Osteoblast (primary cell): ENCODE measurements at places on chromosomes 1 and 21. TPM values are rescaled to one million over a fixed set of nuclear protein-coding genes. Genes with fewer than 3 reads are reported as not detected.

The CENPF gene
- total RNA-seq = 8.3 and 8.5 TPM in 2 replicates

The RYR2 gene
- not detected in 2 replicates for total RNA-seq

The HSD3B2 gene
- not detected in 2 replicates for total RNA-seq

The TP73 gene
- total RNA-seq = not detected in 2 replicates

The FCRL2 gene
- total RNA-seq = not detected in 2 replicates

The MIXL1 gene
- 0.29 TPM in 1 of 2 replicates, not detected in the other for total RNA-seq

The C1QB gene
- total RNA-seq = 0.72 TPM in 1 of 2 replicates, not detected in the other

The UBIAD1 gene
- 10.5 and 11.8 TPM in 2 replicates for total RNA-seq

The SYNC gene
- 129 and 139 TPM in 2 replicates for total RNA-seq

The ACTL8 gene
- total RNA-seq = not detected in 2 replicates

The MAN1C1 gene
- total RNA-seq = 16.3 and 28.0 TPM in 2 replicates

The TMEM269 gene
- under 0.01 TPM in 2 replicates for total RNA-seq

The CYP4A22 gene
- not detected in 2 replicates for total RNA-seq

The CNIH3 gene
- 3.6 and 9.7 TPM in 2 replicates for total RNA-seq

The AGMAT gene
- total RNA-seq = 2.2 and 2.7 TPM in 2 replicates

The LORICRIN gene
- not detected in 2 replicates for total RNA-seq

The TNNT2 gene
- total RNA-seq = not detected in 2 replicates

The SIK1 gene
- 3.2 and 3.3 TPM in 2 replicates for total RNA-seq

The ERG gene
- 0.29 and 1.1 TPM in 2 replicates for total RNA-seq

The HLCS gene
- total RNA-seq = 51.9 and 59.7 TPM in 2 replicates

The PROX1 gene
- under 0.01 TPM in 2 replicates for total RNA-seq

The TFF2 gene
- total RNA-seq = not detected in 2 replicates

The DYNLT5 gene
- total RNA-seq = 1.2 and 1.4 TPM in 2 replicates

The PROK1 gene
- not detected in 2 replicates for total RNA-seq

The DDAH1 gene
- 89.0 and 89.6 TPM in 2 replicates for total RNA-seq

The PRR9 gene
- not detected in 2 replicates for total RNA-seq

The IGFN1 gene
- under 0.01 TPM in 2 replicates for total RNA-seq

The CFHR2 gene
- total RNA-seq = not detected in 2 replicates

The CD1D gene
- total RNA-seq = under 0.01 TPM in 1 of 2 replicates, not detected in the other

The CELA2A gene
- not detected in 2 replicates for total RNA-seq

The RHD gene
- total RNA-seq = not detected in 2 replicates

The IL22RA1 gene
- under 0.01 TPM in 2 replicates for total RNA-seq

The TAF12 gene
- total RNA-seq = 27.4 and 29.0 TPM in 2 replicates

The CHI3L2 gene
- 2.4 and 2.9 TPM in 2 replicates for total RNA-seq

The FALEC gene
- 0.36 TPM in 1 of 2 replicates, not detected in the other for total RNA-seq

The KIRREL1 gene
- 171 and 174 TPM in 2 replicates for total RNA-seq

The TBX15 gene
- 38.0 and 44.5 TPM in 2 replicates for total RNA-seq

The LAPTM5 gene
- total RNA-seq = 0.72 and 1.8 TPM in 2 replicates

The ANKRD45 gene
- total RNA-seq = 0.72 TPM in 1 of 2 replicates, not detected in the other

The FAM72B gene
- 1.4 and 2.7 TPM in 2 replicates for total RNA-seq

The OLFM3 gene
- total RNA-seq = not detected in 2 replicates

The CFAP126 gene
- total RNA-seq = not detected in 2 replicates

The SRGAP2 gene
- total RNA-seq = 56.8 and 63.1 TPM in 2 replicates

The TDRD5 gene
- not detected in 2 replicates for total RNA-seq

The PIK3C2B gene
- total RNA-seq = 0.36 and 2.1 TPM in 2 replicates

The MEF2D gene
- 12.4 and 14.1 TPM in 2 replicates for total RNA-seq
